ENCODE measurements at places on chromosomes 3 and 15. TPM values are rescaled to one million over a fixed set of nuclear protein-coding genes. Genes with fewer than 3 reads are reported as not detected.
A peak's percentile ranks its signal among the peaks of the same experiment; 100 is the strongest.

DNA sequence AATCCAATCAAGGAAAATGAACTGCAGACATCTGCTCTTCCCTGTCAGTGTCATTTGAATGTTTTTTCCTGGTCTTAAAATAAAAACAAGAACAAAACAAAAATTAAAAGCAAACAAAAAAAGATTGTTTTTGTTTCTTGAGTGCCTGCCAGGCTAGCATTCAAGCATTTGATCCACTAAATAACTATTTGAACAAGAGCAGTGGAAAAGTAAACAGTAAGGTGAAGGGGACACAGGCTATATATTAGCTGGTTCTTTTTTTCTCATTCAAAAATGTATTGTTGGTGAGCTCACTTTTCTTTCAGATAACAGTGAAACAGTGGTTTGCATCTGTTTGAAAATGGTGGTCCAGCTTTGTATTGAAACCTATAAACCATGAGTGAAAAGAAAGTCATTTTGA lies 586.9 kb upstream of the SGO1 start:
- DNase-seq: no peak

GRCh38 chr3:47225310-47225906 lies 57.2 kb downstream of the KIF9 start:
- peak; percentile 56 for DNase-seq

GRCh38 chr3:133703915-133704314 lies 42.2 kb upstream of the TOPBP1 start:
- DNase-seq: no peak

DNA sequence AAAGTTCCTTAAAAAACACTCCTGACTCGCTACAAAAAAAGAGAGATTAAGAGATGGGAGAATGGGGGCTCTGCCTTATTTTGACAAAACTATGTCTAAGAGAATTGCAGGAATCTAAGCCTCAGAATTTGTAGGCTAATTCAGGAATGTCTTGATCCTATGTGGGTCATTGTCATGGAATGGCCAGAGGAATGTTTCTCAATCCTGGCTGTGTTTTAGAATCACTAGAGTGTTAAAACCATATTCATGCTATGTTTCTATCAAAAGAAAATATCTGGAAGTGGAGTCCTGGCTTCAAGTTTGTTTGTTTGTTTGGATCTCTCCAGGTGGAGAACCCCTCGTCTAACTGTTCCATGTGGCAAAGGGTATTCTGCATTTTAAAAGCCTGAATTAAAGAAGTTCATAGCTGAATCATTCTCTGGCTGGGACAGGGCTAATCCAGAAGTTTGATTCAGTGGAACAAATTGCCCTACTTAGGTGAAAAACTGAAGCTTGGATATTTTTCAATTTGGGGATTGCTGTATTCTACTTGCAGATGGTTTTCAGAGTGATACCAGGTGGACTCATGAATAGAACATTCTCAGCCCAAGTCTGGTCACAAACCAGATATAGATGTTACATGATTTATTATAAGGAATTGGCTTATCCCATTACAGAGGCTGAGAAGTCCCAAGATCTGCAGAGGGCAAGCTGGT lies 28.2 kb downstream of the GJD2 start:
- DNase-seq: peak; percentile 41

DNA sequence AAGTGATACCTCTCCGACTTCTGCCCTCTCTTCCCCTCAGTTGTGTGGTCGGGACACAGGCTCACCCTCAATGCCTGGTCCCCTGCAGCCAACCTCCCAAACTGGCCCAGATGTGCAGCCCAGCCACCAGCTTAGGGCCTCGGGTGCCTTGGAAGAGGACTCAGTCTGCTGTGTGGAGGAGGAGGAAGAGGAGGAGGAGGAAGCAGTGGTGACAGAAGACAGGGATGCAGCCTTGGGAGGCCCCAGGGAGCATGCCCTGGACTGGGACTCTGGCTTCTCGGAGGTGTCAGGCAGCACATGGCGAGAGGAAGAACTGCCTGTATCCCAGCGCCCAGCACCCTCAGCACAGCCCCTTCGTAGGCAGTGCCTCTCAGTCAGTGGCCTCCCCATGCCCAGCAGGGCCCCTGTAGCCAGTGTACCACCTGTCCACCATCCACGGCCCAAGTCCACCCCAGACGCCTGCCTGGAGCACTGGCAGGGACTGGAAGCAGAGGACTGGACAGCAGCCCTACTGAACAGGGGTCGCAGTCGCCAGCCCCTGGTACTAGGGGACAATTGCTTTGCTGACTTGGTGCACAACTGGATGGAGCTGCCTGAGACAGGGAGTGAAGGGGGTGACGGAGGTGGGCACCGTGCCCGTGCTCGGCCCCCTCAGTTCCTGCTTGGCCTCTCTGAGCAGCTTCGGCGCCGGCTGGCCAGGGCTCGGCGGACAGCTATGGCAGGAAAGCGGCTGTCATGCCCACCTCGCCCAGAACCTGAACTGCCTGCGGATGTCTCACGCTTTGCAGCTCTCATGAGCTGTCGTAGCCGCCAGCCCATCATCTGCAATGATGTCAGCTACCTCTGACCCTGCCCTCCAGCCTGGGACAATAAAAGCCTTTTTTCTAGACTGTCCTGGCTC lies 1.3 kb downstream of the INKA1 start:
- DNase-seq: no peak

PLSCR1 gene
- 11.7 TPM for total RNA-seq

PCOLCE2 gene
- total RNA-seq: 0.56 TPM

Measured in IMR-90 (cell line).